GM23248 (cell line): ENCODE measurements at places on chromosomes 3 and 15. TPM values are rescaled to one million over a fixed set of nuclear protein-coding genes. Genes with fewer than 3 reads are reported as not detected.

CFAP100 gene
- not detected in 2 replicates for total RNA-seq

EPHB1 gene
- total RNA-seq: 0.43 and 1.6 TPM in 2 replicates

FBXO40 gene
- not detected in 2 replicates for total RNA-seq

DNA sequence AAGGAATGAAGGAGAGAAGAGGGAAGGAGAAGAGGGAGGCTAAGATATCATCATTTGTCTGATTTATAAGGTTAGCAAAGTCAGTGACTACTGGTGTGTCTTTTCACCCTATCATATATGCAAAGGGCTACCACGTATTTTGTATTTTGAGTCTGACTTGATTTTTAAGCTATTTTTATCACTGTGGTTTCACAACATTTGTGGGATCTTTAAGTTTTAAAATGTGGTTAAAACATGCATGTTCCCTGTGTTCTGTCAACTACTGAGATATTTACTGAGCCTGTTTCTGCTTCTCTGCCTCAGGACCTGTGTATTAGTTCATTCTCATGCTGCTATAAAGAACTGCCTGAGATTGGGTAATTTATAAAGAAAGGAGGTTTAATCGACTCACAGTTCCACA lies 22.5 kb upstream of the SPTSSB start:
- no peak for DNase-seq

LTF gene
- total RNA-seq: not detected in 2 replicates

MYO5C gene
- not detected in 2 replicates for total RNA-seq

B3GNT5 gene
- total RNA-seq: 1.3 and 2.7 TPM in 2 replicates

EIF4E3 gene
- total RNA-seq: 1.1 TPM in 2 replicates

DNA sequence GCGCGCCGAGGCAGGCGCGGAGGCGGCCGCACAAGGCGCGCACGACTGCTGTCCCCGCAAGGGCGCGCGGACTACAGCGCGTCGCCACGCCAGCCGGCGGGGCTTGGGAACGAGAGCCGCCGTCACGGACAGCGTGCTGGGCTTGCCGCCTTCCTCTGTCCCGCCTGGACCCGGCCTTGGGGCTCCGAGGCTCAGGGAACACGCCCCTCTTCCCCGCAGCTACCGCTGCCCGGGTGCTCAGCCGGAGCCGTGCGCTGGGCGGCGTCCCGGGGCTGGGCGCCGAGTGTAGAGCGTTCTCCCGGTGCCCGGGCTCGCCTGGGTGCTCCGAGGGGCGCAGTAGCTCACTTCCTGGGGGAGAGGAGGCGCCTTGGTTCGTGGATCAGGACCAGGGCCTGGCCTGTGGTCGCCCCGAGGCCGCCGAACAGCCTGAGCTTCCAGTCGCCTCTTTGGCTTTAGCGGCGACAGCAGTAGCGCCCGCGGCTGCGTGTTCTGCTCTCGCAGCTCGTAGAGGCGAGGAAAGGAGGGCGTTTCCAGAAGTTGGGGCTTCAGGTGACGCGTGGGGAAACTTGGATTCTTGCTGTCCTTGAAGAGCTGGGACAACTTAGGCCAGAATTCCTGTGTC lies 226.7 kb upstream of the C2CD4B start:
- peak; percentile 73 for DNase-seq

GOLGA8Q gene
- total RNA-seq: 0.76 TPM in 1 of 2 replicates, not detected in the other

- peak; percentile 13 for DNase-seq
These were observed 40.1 kb downstream of the DLG1 start for GRCh38 chr3:197258168-197258755.

ARL14 gene
- total RNA-seq: not detected in 2 replicates

ITIH3 gene
- total RNA-seq: not detected in 2 replicates

TP53BP1 gene
- total RNA-seq: 46.4 and 56.8 TPM in 2 replicates

DNA sequence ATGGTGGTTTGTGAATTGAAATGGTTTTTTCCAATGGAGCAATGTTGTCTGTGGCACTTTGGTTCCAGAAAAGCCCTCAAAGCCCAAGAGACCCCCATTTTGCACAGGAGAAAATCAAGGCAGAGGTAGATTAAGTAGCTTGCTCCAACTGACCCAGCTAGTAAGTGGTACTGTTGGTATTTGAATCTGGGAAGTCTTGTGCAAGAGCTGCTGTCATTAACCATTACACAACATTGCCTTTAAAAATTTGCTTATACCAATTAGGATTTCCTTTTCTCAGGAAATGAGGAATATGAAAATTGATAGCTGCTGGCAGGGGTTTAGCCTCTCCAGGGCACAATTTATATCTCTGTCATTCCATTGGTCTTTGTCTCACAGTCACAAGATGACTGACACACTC lies 102.4 kb upstream of the UBE3A start:
- no peak for DNase-seq

DNA sequence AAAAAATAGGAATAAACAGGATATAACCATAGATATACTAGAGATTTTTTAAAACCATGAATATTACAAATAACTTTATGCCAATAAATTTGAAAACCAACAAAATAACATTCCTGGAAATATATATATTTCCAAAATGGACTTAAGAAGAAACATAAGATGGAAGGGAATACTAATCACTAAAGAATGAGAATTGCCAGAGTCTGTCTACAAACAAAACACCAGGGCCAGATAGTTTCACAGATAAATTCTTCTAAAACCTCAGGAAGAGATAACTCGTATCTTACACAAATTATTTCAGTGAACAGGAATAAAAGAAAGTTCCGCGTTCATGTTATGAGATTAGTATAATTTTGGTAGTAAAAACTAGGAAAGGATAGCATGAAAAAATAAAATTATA lies 107.3 kb downstream of the HERC1 start:
- no peak for DNase-seq

- no peak for DNase-seq
These were observed 28.2 kb upstream of the BCL6 start for GRCh38 chr3:187773233-187774184.

SAMMSON gene
- total RNA-seq: not detected in 2 replicates

TMC3 gene
- not detected in 2 replicates for total RNA-seq

- no peak for DNase-seq
These were observed 41.1 kb downstream of the NGRN start for GRCh38 chr15:90306560-90306959.

DNA sequence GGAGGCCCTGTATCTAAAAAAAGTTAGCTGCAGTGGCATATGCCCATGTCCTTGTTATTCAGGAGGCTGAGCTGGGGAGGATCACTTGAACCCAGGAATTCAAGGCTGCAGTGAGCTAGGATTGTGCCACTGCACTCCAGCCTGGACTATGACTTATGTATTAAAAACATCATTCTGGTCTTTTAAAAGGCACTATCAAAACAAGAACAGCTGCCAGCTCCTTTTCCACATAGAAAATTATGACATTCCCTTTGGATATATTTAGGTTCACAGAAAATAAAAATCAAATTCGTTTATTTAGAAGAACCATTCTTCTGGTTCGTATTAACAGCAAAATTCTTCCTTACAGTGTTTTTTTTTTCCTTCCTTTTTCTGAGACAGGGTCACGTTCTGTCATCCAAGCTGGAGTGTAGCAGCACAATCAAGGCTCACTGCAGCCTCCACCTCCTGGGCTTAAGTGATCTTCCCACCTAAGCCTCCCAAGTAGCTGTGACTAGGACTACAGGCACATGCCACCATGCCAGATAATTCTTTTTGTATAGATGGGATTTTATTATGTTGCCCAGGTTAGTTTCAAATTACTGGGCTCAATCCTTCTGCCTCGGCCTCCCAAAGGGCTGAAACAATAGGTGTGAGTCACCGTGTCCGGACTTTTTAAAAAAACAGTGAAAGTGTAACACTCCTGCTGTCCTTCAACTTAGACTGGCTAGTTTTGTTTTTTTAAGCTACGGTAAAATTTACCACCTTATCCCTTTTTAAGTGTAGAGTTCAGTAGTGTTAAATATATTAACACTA lies 13.9 kb downstream of the ICE2 start:
- no peak for DNase-seq

- DNase-seq: no peak
These were observed 32.6 kb upstream of the IREB2 start for GRCh38 chr15:78405336-78405924.

GRCh38 chr3:73874606-73875369 lies 250.0 kb upstream of the PDZRN3 start:
- DNase-seq: no peak

DNA sequence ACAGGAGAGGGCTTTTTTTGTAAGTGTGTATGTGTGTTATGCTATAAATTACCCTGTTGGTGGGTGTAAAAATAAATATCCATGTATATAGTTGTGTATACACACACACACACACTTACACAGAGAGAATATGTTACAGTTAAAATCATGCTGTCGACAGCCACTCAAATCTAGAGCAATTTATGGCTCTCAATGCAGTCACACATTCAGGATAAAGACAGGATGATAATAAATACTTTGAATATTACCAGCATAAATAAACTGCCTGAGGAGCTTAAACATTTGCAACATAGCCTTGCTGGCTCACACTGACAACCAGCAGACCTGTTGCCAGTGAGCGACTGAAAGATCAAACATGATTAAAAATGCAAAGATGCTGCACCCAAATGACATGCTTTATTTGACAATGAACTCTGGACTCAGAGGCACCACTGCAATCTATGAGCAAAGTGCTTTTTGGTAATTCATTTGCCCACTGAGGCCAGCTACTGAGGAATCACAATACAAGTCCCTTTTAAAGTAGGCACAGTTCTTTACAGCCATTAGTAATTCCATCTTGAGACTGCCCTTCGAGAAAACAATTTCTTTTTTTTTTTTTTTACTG lies 458.9 kb downstream of the FHIT start:
- no peak for DNase-seq

- no peak for DNase-seq
These were observed 211.8 kb upstream of the RGMA start for GRCh38 chr15:93300796-93301195.

CSPG5 gene
- 0.54 TPM in 1 of 2 replicates, not detected in the other for total RNA-seq

- no peak for DNase-seq
These were observed 183.4 kb upstream of the THRB start for GRCh38 chr3:24678021-24678420.

DNA sequence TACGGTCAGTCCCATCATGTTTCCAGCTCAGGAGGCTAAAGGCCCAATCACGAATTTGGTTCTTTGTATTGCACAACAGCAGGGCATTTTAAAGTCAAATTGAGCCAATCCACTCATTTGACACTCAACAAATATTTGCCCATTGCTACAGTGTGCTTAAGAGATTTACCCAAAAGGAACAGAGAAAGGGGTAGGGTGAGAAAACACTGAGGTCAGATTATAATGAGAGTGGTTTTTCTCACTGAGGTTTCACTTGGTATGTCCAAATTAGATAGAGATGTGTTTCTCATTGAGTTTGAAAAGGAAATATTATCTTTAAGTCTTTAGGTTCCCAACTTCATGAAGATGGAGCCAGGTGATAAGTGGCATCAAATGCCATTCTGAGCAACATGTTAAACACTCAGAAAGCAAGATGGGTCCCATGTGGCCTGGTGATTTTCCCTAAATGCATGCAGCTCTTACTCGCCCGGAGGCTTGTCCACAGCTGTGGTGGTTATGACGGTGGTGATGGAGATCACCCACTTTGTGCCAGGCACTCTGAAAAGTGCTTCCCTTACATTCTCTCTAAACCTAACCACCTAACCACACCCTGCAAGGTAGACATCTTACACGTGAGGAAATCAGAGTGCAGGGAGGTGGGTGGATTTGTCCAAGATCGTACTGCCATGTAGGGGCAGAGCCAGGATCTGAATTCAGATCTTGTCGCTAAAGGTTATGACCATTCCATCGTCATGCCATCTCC lies 31.2 kb upstream of the USP3 start:
- no peak for DNase-seq

JMJD7 gene
- total RNA-seq: 1.3 and 11.7 TPM in 2 replicates

DNA sequence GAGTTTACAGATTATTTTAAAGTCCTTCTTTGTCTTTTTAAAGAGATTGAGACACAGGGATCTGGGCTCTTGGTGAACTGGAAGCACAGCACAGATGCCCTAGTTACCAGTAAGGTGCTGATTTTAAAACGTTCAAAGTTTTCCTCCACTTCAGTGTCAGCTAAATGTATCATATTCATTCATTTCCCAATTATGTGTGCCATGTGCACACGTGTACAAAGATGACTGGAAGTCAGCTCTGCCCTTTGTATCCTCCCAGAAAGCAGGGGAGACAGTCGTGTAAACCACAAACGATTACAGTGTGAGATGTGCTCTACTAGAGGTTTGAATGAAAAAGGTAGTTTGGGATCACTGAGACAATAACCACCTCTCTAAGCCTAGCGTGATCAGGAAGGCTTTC lies 730 bp downstream of the ZKSCAN7 start:
- peak; percentile 50 for DNase-seq

- no peak for DNase-seq
These were observed 28.3 kb upstream of the BHLHE40 start for GRCh38 chr3:4950948-4951347.

PIGBOS1 gene
- 13.4 and 30.2 TPM in 2 replicates for total RNA-seq

FGD5 gene
- not detected in 2 replicates for total RNA-seq

NOP10 gene
- 208 and 255 TPM in 2 replicates for total RNA-seq

TMEM212 gene
- total RNA-seq: not detected in 2 replicates

CASR gene
- not detected in 2 replicates for total RNA-seq

SHF gene
- 0.25 and 0.32 TPM in 2 replicates for total RNA-seq

- DNase-seq: no peak
These were observed 21.1 kb upstream of the ST6GAL1 start for GRCh38 chr3:186909078-186909853.

CRTAP gene
- total RNA-seq: 261 and 378 TPM in 2 replicates

- peak; percentile 0 for DNase-seq
These were observed 318.6 kb downstream of the FGF12 start for GRCh38 chr3:192408647-192409200.

- DNase-seq: no peak
These were observed 29.0 kb downstream of the CRABP1 start for GRCh38 chr15:78369161-78369560.

CDAN1 gene
- 13.0 and 17.8 TPM in 2 replicates for total RNA-seq

- peak; percentile 42 for DNase-seq
These were observed 100.4 kb upstream of the PHLDB2 start for GRCh38 chr3:111758642-111759041.

- DNase-seq: no peak
These were observed 15.1 kb downstream of the CTSH start for GRCh38 chr15:78929536-78930264.

- peak; percentile 47 for DNase-seq
These were observed 207.9 kb upstream of the COL8A1 start for GRCh38 chr3:99430348-99431134.

GRCh38 chr15:89130201-89130600 lies 41.9 kb downstream of the ABHD2 start:
- no peak for DNase-seq

DNA sequence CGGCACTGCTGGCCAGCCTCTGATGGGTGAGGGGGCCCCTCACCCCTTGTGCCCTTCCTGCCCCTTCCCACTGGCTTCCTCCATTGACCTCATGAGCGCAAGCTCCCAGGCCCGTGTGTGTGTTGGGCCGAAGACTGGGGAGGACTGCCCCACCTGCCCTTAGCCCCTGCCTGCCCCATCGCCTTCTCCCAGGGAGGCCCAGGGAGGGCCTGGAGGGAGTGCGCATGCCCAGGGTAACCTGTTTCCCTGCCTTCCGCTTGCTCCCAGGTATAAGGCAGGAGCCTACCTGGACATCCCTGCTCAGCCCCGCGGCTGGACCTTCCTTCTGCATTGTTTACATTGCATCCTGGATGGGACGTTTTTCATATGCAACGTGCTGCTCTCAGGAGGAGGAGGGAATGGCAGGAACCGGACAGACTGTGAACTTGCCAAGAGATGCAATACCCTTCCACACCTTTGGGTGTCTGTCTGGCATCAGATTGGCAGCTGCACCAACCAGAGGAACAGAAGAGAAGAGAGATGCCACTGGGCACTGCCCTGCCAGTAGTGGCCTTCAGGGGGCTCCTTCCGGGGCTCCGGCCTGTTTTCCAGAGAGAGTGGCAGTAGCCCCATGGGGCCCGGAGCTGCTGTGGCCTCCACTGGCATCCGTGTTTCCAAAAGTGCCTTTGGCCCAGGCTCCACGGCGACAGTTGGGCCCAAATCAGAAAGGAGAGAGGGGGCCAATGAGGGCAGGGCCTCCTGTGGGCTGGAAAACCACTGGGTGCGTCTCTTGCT lies 8.8 kb downstream of the DLL4 start:
- peak; percentile 44 for DNase-seq
